Activated CD4-positive, alpha-beta T cell treated with anti-CD3 and anti-CD28 coated beads, Interleukin-2, amount 10 ng/mL, durations not matched to agents 7 days and 5 days (primary cell): ENCODE measurements at places on chromosomes 16 and 17.

GRCh38 chr16:78895681-78896080 is 704.9 kb downstream of the MAF start:
- DNase-seq = no peak

- DNase-seq = no peak
These were observed 19.3 kb downstream of the CARHSP1 start for GRCh38 chr16:8849411-8850011.

DNA sequence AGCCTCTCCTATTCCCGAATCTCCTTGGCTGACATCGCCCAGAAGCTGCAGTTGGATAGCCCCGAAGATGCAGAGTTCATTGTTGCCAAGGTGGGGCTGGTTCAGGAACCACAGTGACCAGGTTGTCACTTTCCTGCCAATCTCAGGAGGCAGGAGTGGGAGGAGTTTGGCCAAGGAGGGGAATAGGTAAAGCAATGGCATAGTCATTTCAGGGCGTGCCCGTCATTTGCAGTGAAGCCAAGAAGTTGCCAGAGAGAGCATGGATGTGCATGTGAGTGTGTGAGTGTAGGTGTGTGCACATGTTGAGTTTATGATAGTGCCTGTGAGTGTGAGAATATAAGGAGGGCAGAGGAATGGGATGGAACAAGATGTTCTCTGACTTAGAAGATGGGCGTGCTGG is 14.8 kb downstream of the PSMD3 start:
- DNase-seq = no peak

GRCh38 chr17:45580924-45581323 is 90.4 kb upstream of the PLEKHM1 start:
- DNase-seq = no peak

GRCh38 chr17:79085921-79086551 is 11.4 kb downstream of the ENGASE start:
- no peak for DNase-seq
